Progenitor cell of endocrine pancreas (in vitro differentiated cells): ENCODE measurements at places on chromosomes 6 and 20.
A peak's percentile ranks its signal among the peaks of the same experiment; 100 is the strongest.

GRCh38 chr6:128070406-128070805, 169.5 kb upstream of the THEMIS start:
- DNase-seq = no peak
- peaks cover 11% of the 10 kb centered on the region for H3K36me3 ChIP-seq
- no peaks in the 10 kb centered on the region for H3K27me3 ChIP-seq
- peaks cover 11% of the 10 kb centered on the region for H3K4me1 ChIP-seq
- no peak overlapping the region for H3K4me3 ChIP-seq
- H3K27ac ChIP-seq = peak overlapping the region; percentile 62

DNA sequence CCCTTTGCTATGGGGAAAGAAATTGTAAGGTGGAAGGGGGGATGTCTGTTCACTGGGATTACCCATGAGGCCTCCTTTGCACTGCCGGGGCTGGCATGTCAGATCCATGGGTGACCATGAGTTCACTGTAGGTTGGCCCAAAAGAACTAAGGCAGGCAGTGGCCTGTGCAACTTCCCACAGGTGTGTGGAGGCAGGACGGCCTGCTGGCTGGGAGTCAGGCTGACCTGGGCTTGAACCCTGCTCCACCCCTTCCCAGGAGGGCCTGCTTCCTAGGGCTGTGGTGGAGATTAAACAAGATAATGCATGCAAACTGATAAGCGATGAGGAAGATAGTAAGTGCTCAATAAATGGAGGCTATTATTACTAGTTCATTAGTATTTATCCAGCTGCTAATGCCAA, 163.0 kb downstream of the EYA2 start:
- H3K27ac ChIP-seq = no peak overlapping the region
- no peaks in the 10 kb centered on the region for H3K4me1 ChIP-seq
- H3K4me3 ChIP-seq = no peak overlapping the region
- no peak for DNase-seq
- no peaks in the 10 kb centered on the region for H3K27me3 ChIP-seq

DNA sequence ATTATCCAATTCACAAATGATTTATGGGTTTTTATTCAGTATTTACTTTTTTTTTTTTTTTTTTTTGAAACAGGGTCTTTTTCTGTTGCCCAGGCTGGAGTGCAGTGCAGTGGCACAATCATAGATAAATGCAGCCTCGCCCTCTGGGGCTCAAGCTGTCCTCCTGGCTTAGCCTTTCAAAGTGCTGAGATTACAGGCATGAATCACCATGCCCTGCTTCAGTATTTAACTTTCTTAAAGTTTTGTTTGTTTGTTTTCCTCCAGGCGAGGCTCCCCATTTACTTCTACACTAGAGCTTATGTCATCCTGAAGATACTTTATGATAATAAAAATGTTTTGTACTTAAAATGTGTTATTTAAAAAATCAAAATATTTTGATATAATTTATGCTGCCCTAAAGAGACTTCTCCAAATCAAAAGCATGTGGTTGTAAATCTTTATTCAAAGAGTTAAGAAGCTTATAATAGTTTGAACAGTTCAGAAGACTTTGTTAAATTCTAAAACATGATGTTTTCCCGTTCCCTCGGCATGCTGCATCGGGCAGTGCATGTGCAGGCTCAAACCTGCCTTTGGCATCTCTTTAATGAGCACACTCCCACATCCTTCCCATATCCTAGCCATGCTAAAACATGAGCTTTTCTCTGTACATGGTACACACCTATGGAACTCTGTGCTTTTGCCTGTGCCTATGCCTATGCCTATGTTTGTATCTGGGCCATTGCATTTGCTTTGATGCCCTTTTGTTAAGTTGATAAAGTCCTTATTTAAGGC, 11.0 kb downstream of the SMPDL3A start:
- H3K27ac ChIP-seq = peak overlapping the region; percentile 2
- H3K36me3 ChIP-seq = peaks cover 2% of the 10 kb centered on the region
- no peaks in the 10 kb centered on the region for H3K27me3 ChIP-seq
- no peak overlapping the region for H3K4me3 ChIP-seq
- H3K4me1 ChIP-seq = peaks cover 48% of the 10 kb centered on the region

DNA sequence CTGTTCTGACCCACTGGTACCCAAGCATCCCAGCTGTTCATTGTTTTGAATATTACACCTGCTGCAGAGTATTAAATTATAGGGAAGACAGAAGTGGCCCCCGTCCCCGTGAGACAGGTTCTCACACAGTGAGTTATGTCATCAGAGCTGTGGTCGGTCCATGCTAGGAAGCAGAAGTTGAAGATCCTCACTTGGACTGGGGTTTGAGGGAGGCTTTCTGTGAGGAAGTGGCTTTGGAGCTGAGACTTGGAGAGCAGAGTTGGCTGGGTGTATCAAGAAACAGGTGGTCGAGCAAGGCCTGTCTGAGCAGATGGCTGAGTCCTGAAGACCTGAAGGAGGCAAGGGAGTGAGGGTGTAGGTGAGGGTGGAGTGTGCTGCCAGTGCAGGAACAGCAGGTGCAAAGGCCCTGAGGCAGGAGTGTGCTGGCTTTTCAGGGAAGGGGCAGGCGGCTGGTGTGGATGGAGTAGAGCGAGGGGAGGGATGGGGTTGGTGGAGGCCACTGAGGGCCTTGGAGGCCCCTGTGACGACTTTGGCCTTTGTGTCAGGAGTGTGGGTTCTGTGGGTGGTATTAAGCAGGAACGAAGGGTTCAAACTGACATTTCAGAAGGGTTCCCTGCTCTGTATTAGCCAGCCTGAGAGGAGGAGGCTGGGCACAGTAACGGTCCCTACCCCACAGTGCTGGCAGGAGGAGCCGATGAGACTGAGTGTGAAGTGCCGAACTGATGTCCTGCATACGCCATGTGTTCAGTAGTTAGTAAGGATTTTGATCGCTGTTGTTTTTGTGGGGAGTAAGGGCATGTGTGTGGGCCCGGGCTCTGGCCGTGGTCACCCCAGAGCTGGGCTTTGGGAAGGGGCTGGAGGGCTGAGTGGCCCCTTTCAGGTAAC, 11.8 kb downstream of the SRC start:
- no peak overlapping the region for H3K4me3 ChIP-seq
- H3K27me3 ChIP-seq = no peaks in the 10 kb centered on the region
- peak overlapping the region; percentile 65 for H3K27ac ChIP-seq
- H3K4me1 ChIP-seq = peaks cover 4% of the 10 kb centered on the region

- H3K36me3 ChIP-seq = peaks cover 2% of the 10 kb centered on the region
- H3K4me1 ChIP-seq = peaks cover 8% of the 10 kb centered on the region
- no peak for DNase-seq
- no peak overlapping the region for H3K27ac ChIP-seq
- H3K27me3 ChIP-seq = no peaks in the 10 kb centered on the region
Measured at GRCh38 chr6:53340536-53340935, 8.2 kb downstream of the ELOVL5 start.

DNA sequence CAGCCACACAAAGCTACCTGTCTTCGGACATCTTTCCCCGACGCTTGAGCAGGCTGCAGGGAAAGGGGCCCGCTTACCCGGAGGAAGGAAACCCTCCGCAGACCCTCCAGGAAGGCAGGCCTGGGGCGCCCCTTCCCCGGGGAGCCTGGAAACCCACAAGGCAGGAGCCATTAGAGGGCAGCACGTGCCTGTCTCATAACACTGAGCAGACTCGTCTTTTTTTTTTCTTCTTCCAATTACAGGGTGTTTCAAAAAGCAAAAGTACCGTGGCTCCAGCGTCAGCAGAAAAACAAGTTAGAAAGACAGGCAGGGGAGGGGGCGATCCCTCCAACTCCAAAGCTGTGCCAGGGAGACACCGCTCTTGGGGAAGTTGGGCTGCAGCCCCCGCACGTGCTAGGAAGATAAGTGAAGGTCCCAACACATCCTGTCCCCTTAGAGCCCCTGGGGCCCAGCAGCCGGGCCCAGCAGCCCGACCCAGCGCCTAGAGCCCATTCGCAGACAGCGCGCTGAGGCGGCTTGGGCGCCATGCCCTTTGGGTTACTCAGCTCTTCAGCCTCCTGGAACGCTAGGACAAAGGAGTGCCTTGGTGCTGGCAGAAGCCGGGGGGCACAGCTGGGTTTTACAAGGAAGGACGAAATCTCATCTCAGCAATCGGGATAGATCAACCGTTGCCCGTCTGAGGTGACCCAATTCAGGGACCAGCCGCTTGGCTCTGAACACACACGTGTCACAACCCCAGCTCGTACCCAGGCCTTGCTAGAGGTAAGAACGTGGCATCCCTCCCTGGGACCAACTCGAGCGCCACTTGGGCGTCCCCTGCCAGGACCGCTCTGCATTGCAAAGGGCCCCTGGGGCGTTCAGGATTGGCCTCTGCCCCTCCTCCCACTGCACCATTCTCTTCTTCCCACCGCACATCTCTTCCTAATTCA, 136.3 kb downstream of the LY86 start:
- H3K27ac ChIP-seq = peak overlapping the region; percentile 53
- H3K4me1 ChIP-seq = peaks cover 32% of the 10 kb centered on the region
- no peaks in the 10 kb centered on the region for H3K27me3 ChIP-seq

DNA sequence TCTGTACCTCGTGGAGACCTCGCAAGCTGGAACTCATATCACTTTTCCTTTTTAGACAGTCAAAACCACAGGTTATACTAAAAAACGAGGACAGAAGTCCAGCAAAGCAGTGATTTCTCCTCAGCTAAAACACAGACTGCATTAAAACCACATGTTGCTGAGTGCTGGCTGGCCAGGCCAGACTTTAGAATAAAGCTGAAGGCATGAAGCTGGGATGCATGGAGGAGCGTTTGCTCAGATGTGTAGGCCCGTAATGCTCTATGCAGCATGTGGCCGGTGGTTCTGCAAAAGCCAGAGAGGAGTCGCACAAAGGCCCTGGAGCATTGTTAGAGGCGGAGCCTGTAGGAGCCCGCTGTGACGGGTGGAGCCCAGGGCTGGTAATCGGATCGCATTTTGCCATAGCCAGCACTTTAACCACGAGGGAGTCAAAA, 83.6 kb downstream of the SMOC2 start:
- peaks cover 4% of the 10 kb centered on the region for H3K4me1 ChIP-seq
- H3K27ac ChIP-seq = no peak overlapping the region
- DNase-seq = no peak
- no peak overlapping the region for H3K4me3 ChIP-seq
- no peaks in the 10 kb centered on the region for H3K36me3 ChIP-seq
